ENCODE measurements at places on chromosomes 2 and 18. TPM values are rescaled to one million over a fixed set of nuclear protein-coding genes. Genes with fewer than 3 reads are reported as not detected.

DNA sequence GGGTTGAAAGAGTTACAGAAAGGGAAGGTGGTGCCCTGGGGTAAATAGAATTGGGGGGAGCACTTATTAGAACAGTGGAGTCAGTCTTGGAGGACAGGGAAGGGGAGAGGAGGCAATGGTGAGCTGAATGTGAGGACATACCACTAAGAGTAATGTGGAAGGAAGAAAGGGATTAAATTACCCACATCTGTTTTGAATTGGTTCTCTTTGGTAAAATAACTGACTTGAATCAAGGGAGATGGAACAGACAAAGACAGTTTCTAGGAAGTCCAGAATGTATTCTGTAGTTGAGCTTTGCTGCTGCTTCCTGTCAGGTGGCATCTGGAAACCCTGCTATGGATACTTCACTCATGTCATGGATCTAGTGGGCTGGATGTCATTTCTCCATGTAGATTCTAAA is 6.7 kb downstream of the SETBP1 start:
- no peak for DNase-seq
- H3K27me3 ChIP-seq, result no peaks in the 10 kb centered on the region
- H3K36me3 ChIP-seq, result no peaks in the 10 kb centered on the region
- H3K27ac ChIP-seq, result no peak overlapping the region

DNA sequence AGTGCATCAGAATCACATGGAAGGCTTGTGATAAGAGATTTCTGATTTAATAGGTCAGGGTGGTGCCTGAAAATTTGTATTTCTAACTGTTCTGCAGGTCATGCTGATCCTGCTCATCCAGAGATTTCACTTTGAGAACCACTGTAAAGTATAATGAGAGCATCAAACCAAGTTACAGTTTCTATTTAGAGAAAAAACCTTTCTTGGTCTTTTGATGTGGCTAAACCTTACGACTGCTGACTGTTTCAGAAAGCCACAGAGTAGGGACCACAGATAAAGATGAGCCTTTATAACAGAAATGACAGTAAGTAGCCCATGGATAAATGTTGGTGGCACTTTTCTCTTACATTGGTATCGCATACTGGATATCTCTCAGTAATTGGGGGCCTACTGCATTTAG is 109.4 kb upstream of the FANCL start:
- DNase-seq, result no peak
- no peaks in the 10 kb centered on the region for H3K27me3 ChIP-seq
- no peaks in the 10 kb centered on the region for H3K36me3 ChIP-seq

GRCh38 chr2:224242561-224242960 is 159.3 kb downstream of the FAM124B start:
- H3K27me3 ChIP-seq, result peaks cover 4% of the 10 kb centered on the region
- no peak for DNase-seq
- H3K4me3 ChIP-seq, result no peak overlapping the region
- H3K27ac ChIP-seq, result no peak overlapping the region
- no peaks in the 10 kb centered on the region for H3K36me3 ChIP-seq

DNA sequence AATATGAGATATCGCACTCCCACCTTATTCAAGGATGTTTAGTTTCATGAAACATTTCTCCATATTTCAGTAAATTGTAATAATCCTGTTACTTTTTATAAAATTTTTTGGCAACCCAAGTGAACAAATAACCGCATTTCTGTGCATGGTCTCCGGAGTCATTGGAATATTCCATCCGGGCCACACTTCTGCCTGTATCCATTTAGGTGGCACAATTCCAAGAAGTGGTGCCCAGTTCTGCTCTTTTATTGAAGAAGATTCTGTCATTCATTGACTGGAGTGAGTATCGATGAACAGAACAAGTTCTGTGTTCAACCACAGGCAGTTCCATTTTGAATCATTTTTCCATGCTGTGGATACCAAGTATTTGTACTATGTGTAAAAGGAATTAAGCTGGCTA is 26.6 kb upstream of the ICOS start:
- DNase-seq, result no peak
- peaks cover 17% of the 10 kb centered on the region for H3K4me1 ChIP-seq
- H3K27ac ChIP-seq, result no peak overlapping the region
- no peaks in the 10 kb centered on the region for H3K27me3 ChIP-seq
- H3K36me3 ChIP-seq, result no peaks in the 10 kb centered on the region
- H3K4me3 ChIP-seq, result no peak overlapping the region

The ARID5A gene
- 326 TPM for total RNA-seq

The ERICH2 gene
- not detected for total RNA-seq
